Activated CD4-positive, alpha-beta T cell treated with anti-CD3 and anti-CD28 coated beads for 36 hours (primary cell): ENCODE measurements at places on chromosomes 2 and 18. TPM values are rescaled to one million over a fixed set of nuclear protein-coding genes. Genes with fewer than 3 reads are reported as not detected.

IL36B gene
- total RNA-seq = not detected

- no peaks in the 10 kb centered on the region for H3K27me3 ChIP-seq
- DNase-seq = no peak
- H3K27ac ChIP-seq = no peak overlapping the region
Measured at GRCh38 chr2:232374356-232374755, 4.2 kb upstream of the ALPP start.

- no peaks in the 10 kb centered on the region for H3K27me3 ChIP-seq
- no peak for DNase-seq
- peaks cover 12% of the 10 kb centered on the region for H3K36me3 ChIP-seq
- H3K4me1 ChIP-seq = peaks cover 45% of the 10 kb centered on the region
Measured at GRCh38 chr2:223928113-223929006, 16.8 kb downstream of the WDFY1 start.

DNA sequence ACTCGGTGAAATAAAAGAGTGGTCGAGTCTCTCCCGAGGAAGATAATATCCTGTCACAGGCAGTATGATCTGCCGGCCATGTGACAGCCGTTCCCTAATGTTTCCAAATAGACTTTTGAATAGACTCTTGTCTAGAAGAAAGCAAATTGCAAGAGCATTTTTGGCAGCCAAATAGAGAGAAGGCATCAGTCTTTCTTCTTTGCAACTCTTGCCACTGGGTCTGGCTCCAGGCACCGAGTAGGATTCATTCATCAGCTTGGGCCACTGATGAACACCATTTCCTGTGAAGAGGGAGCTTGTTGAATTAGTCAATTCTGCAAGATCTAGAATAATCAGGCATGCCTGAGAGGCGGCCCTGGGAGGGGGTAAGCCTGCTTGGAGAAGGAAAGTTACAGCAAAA is 165.6 kb downstream of the KLHL29 start:
- DNase-seq = no peak
- H3K36me3 ChIP-seq = no peaks in the 10 kb centered on the region
- no peaks in the 10 kb centered on the region for H3K27me3 ChIP-seq
- no peak overlapping the region for H3K27ac ChIP-seq
- no peak overlapping the region for H3K4me3 ChIP-seq
- H3K4me1 ChIP-seq = peaks cover 4% of the 10 kb centered on the region

GRCh38 chr2:207828361-207829057 is 58.8 kb upstream of the FZD5 start:
- H3K36me3 ChIP-seq = peaks cover 7% of the 10 kb centered on the region
- H3K27me3 ChIP-seq = no peaks in the 10 kb centered on the region
- no peak overlapping the region for H3K4me3 ChIP-seq
- H3K27ac ChIP-seq = peak overlapping the region; percentile 19
- peaks cover 8% of the 10 kb centered on the region for H3K4me1 ChIP-seq

DNA sequence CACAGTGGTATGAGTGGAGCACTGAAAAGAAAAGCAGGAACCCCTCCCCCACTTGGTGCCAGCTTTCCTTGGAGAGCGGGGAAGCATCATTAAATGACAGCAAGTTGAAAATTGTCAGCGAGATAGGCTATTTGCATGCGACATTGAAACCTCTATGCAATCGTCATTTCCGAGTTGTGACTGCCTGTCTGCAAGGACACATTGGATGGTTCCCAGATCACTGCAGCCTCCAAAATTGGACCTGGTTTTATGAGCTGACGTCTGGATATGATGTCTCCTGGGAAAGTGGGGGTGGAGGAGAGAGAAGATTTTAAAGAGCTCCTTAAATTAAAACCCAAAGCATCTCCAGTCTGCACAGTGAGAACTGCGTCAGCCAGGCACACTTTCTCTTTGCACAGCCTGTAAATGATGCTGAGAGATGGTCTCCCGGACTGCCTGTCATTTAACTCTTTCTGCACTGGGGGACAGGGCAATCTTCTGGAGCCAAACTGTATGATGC is 57.8 kb upstream of the KIF5C start:
- H3K4me3 ChIP-seq = no peak overlapping the region
- no peaks in the 10 kb centered on the region for H3K36me3 ChIP-seq
- no peak overlapping the region for H3K27ac ChIP-seq
- H3K4me1 ChIP-seq = peaks cover 22% of the 10 kb centered on the region
- peaks cover 11% of the 10 kb centered on the region for H3K27me3 ChIP-seq
